ENCODE measurements at places on chromosomes 1 and 21. TPM values are rescaled to one million over a fixed set of nuclear protein-coding genes. Genes with fewer than 3 reads are reported as not detected.

DNA sequence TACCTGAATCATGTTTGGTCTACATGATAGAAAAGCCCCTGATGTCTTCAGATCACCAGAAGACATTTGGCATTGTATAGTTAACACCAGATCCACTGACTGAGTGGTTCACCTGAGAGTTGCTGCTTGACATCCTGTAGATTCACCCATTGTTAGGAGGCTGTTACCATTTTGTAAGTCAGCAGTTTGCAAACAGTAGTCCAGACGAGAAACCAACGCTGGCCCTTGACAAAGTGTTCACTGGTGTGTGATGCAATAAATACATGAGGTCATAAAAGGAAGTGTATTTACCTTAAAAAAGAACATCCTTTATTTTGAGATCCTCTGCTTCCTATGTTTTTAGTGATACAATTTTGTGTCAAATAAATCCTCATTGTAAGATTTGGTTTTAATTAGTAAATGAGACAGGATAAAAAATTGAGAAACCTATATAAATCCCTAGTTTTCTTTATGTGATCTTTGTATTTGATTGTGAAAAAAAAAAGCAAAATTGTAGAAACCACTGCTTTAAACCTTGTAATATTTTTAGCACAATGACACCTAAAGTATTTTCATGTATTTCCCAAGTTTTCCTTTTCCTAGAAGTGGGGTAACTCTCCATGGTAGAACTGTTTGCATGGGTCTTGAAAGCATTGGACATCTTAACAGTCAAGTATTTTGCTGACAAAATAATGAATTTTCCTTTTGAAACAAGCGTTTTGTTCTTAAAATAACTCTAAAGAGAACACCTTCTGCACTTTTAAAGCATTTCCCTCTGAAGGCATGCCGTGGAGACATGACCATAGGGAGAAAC, 204.3 kb downstream of the FGGY start:
- no peak for DNase-seq

Gene HAPLN2
- 1.0 TPM for total RNA-seq

DNA sequence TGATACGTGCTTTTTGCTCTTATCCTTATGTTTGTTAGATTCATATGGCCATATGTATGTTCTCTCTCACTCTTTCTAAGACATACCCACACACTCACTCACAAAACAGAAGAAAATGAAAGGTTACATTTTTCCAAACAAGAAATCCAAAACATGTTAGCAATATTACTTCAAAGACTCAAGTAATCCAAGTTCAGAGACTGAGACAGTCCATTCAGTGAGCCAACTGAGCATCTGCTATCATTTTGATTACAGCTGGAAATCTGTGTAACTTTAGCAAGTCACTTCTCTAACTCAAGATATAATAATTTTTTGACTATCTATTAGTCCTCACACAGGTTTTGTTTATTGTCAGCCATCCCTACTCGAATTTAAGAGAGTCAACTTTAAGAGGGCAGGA, 218.9 kb downstream of the LHX8 start:
- no peak for DNase-seq

DNA sequence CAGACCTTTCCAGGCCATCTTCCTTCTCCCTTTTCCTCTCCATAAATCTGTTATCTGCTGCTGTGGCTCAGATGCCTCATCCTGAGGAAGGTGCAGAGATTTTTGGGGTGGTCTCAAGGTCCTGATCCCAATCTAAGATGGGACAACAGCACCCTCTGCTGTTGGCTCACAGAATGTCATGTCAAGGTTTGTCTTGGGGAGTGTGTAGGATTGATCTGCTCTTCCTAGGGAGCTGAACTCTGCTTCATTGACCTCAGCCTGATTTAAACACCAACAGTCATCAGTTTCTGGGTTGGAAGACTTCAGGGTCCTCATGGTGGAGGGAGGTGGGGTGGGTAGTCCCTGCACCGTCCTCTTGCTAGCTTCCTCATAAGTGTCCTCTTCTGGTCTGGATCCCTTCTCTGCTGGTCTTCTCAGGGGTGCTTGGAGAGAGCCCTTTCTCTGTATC, 62.8 kb upstream of the LAX1 start:
- DNase-seq, result peak; percentile 36

- no peak for DNase-seq
These were observed 93.7 kb downstream of the HHIPL2 start for GRCh38 chr1:222454186-222454585.

Gene NHLH1
- total RNA-seq, result not detected

GRCh38 chr21:27219068-27219467, 252.2 kb upstream of the ADAMTS5 start:
- no peak for DNase-seq

DNA sequence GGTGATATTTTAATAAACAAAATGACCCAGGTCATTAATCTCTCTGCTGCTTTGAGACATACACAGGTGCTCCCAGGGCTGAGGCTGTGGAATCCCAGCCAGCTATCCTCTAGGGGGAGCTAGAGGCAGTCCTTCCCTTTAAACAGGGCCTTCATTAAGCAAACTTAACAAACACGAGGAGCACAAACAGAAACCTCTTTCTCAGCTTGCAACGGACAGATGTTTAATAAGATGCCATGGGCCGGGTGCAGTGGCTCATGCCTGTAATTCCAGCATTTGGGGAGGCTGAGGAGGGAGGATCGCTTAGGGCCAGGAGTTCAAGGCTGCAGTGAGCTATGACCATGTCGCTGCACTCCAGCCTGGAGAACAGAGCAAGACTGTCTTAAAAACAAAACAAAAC, 106.7 kb downstream of the HIVEP3 start:
- no peak for DNase-seq

Gene CHIT1
- 0.61 TPM for total RNA-seq

DNA sequence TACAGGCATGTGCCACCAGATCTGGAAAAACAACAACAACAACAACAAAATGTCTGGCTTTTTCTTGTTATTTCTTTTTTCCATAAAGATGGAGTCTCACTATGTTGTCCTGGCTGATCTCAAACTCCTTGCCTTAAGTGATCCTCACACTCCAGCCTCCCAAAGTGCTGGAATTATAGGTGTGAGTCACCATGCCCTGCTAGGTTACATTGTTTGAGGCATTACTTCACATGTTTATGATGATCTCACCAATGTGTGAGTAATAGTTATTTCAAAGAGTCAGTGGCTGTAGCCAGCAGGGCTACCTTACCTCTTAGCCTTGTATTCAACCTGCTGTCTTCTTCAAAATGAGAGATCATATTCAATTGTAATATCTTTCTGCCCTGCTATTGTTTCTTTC, 445.7 kb downstream of the AMY1C start:
- DNase-seq, result no peak
